Stimulated activated CD4-positive, alpha-beta T cell treated with anti-CD3 and anti-CD28 coated beads, Interleukin-1b, Interleukin-23, amount 100 ng/mL, for 1 hour (primary cell): ENCODE measurements at places on chromosomes 4 and X.

DNA sequence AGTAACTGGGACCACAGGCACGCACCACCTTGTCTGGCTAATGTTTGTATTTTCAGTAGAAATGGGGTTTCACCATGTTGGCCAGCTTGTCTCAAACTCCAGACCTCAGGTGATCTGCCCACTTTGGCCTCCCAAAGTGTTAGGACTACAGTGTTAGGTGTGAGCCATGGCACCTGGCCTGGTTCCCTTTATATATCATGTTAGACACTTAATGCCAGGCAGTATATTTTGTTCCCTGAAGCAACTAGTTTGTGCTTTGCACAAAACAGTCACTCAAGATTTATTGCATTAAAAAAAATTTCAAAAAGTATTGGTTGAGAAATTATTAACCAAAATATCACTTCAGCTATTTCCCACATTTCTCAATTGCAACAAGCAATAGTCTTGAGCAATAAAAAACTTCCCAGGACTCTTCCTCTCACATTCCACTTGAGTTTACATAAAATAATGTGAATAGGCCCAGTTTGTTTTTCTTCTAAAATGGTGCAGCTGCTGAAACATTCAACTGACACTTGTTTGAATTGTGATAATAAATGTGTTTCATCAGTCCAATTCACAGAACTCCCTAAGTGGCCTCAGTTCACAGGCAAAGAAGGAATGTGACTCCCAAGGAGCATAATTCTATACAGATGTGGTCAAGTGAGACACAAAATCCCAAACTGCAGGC lies 22.7 kb downstream of the CXCL1 start:
- DNase-seq, result no peak

GRCh38 chr4:81919223-81919622 lies 447.5 kb upstream of the RASGEF1B start:
- no peak for DNase-seq

DNA sequence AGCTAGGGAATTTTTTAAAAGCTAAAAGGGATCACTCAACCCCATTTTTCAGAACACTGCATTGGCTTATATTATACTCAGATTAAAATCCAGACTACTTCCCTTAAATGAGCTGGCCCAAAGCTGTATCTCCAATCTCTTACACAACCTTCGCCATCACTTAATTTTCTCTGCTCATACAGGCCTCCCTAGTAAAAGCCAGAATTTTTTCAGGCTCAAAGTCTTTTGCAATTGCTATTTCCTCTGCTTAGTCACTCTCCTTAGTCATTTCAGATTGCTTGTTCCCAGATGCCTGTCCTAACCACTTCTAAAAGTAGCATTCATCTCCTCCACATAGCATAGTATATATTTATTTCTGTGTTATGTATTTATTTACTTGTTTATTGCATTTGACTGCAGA lies 1587.9 kb upstream of the ADGRL3 start:
- no peak for DNase-seq

DNA sequence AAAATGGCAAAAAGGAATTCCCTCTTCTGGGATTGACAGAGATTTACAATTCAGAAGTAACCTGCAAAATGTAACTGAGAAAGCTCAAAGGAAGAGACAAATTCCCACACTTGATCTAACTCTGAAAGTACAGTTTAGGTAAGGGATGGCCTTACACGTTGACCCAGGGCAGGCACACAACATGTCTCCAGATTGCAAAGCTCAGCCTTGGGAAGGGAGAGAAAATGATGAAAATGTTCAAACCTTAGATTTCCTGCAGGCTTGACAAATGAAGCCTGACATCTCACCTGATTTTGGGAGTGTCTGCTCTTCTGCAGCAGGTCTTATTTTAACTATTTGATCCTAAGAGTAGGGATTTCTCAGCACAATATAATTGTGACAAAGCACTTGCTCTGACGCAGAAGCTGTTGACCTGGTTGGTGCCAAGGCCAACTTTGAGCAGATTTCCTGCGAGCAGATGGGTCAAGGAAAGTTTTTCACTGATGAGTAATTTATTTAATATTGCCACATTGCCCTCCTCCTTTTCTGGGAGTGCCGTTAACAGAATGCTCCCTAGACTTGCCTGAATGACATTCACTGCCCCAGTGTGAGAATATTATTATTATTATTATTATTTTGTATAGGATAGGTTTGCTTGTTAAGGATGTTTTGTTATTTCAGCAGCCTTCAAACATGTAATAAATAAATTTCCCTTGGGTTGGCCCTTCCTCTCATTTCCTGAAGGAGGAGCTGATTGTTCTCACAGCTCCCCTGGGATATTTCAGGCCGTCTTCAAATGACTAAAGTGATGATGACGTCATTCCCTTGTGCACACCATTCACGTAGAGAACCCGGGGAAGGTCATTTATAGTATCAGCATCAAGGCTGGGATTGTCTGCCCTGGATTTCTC lies 157.1 kb downstream of the VEGFC start:
- DNase-seq, result no peak

- peak; percentile 24 for DNase-seq
Measured at GRCh38 chr4:128782076-128782715, 27.3 kb upstream of the JADE1 start.

GRCh38 chrX:153884136-153884535 lies 1.8 kb downstream of the L1CAM start:
- no peak for DNase-seq

GRCh38 chr4:38805530-38806145 lies 1.0 kb upstream of the TLR1 start:
- DNase-seq, result no peak

DNA sequence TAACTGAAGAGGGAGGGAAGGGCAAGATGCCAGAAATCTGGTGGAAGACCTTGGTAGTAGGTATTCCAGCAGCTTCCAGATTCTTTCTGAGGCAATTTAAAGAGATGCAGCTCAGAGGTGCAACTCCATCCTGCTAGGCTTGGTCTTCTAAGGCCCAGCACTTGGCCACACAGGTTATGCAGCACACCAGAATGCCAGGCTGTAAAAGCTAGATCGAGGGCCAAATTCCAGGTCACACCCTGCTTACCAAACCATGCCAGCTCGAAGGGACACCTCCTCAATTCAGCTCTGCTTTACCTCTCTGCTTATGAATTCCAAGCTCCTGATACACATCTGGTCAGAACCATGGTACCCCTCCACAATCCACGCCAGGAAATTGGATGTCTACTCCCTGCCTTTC lies 19.8 kb upstream of the ATXN3L start:
- DNase-seq, result no peak

DNA sequence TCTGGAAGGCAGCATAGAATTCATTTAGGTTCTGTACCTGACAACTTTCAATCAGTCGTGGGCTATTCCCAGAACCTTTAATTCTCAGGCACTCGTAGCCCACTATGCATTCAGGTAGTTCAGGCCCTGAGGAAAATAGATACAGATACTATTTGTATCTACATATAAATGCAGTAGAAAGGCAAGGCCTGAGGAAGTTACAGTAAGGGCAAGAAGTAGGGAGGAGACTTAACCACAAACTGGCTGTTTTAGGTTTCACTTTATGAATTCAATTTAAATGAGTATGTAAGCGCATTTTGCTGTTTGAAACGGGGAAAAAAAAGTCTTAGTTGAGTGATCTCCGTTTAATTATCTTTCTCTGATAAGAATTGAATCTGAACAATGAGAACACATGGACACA lies 529.4 kb upstream of the ATOH1 start:
- no peak for DNase-seq

DNA sequence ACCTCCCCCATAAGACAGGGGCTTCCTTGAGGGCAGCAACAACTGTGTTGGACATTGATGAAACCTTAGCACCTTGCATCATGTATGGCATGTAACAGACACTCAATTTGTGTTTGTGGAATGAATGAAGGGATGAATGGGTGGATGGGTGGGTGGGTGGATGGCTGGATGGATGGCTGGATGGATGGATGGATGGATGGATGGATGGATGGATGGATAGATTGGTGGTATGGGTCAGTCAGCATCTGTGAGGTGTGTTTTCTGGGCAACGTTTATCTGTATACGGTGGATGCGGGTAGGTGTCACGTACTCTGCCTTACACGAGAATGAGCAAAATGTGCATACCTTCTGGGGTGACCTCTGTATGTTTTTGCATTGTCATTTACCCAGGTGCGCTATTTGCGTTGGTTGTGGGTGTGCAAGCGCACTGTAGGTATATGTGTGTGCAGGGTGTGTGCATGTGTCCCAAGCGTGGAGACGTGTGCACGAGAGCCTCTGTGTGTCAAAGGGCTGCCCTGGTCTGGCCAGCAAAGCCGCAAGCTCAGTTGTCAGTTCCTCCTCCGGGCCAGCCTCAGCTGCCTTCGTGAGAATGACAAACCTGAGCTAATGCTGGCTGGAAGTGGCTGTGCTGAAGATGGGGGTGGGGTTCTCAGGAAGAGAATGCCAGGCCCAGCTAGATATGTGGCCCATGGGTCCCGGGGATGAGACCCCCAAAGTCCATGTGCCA lies 26.5 kb downstream of the ELF4 start:
- no peak for DNase-seq

GRCh38 chr4:23311983-23312382 lies 577.9 kb downstream of the PPARGC1A start:
- DNase-seq, result no peak

GRCh38 chr4:98919996-98920395 lies 8.9 kb downstream of the EIF4E start:
- DNase-seq, result no peak

- DNase-seq, result no peak
Measured at GRCh38 chr4:112402098-112402497, 104.9 kb downstream of the ALPK1 start.

GRCh38 chrX:16148896-16149295 lies 18.4 kb upstream of the MAGEB17 start:
- DNase-seq, result no peak

- DNase-seq, result no peak
Measured at GRCh38 chr4:76641758-76642157, 206.7 kb downstream of the SHROOM3 start.

DNA sequence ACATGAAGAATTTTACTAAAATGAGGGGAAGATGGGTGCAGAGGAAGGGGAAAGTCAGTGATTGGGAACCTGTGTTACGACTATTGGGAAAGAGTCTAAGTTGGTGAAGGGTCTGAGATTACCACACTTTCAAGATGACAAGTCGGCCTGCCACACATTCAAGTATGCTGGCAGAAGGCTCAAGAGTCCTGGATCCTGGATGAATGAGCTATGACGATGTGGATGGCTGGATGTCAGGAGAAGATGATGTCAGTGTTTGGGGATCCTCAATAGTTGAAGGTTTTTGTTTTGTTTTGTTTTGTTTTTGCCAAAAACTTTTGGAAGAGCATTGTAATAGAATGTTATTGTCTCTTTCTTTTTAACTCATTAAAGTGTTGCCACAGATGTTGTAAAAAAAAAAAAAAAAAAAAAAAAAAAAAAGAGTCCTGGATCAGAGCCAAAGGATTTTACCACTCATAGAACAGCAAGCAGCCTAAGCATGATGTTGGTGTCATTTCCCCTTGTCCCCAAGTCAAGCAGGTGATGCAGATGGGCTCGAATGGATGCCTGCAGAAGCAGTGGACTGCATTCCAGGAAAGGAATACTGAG lies 120.6 kb downstream of the REELD1 start:
- DNase-seq, result no peak

GRCh38 chrX:120653000-120653399 lies 23.1 kb upstream of the C1GALT1C1 start:
- no peak for DNase-seq
